ENCODE measurements at places on chromosomes 3 and 15.
A peak's percentile ranks its signal among the peaks of the same experiment; 100 is the strongest.

GRCh38 chr15:27742751-27743477, 356.2 kb downstream of the OCA2 start:
- no peak overlapping the region for H3K27ac ChIP-seq
- no peaks in the 10 kb centered on the region for H3K4me1 ChIP-seq
- no peaks in the 10 kb centered on the region for H3K27me3 ChIP-seq
- DNase-seq: no peak
- no peaks in the 10 kb centered on the region for H3K36me3 ChIP-seq
- no peak overlapping the region for H3K4me3 ChIP-seq

DNA sequence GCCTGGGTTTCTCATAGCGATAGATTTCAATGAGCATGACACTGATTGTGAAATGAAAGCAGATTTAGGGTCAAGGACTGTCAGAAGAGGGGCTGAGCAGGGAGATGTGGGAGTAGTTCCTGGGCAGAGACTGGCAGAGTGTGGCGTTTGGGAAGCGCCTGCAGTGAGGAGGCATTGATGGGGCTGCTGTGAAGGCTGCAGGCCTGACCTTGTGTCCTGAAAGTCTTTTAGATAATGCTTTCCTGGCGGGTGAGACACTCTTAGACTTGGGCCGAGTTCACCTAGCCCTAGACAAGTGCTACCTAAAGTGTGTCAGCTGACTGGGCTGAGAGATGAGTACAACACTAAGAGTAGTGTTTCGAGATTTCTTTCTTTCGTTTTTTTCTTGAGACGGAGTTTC, 20.7 kb downstream of the USP13 start:
- peak overlapping the region; percentile 77 for H3K27ac ChIP-seq
- H3K36me3 ChIP-seq: no peaks in the 10 kb centered on the region
- no peak for DNase-seq
- H3K27me3 ChIP-seq: no peaks in the 10 kb centered on the region
- peaks cover 12% of the 10 kb centered on the region for H3K4me1 ChIP-seq

- H3K36me3 ChIP-seq: no peaks in the 10 kb centered on the region
- DNase-seq: no peak
- H3K4me1 ChIP-seq: no peaks in the 10 kb centered on the region
- H3K27ac ChIP-seq: no peak overlapping the region
- no peak overlapping the region for H3K4me3 ChIP-seq
Measured at GRCh38 chr3:140078940-140079339, 144.0 kb downstream of the CLSTN2 start.

GRCh38 chr3:54251705-54252104, 129.4 kb downstream of the CACNA2D3 start:
- H3K4me3 ChIP-seq: no peak overlapping the region
- H3K36me3 ChIP-seq: no peaks in the 10 kb centered on the region
- H3K27me3 ChIP-seq: no peaks in the 10 kb centered on the region
- no peak overlapping the region for H3K27ac ChIP-seq
- no peaks in the 10 kb centered on the region for H3K4me1 ChIP-seq

DNA sequence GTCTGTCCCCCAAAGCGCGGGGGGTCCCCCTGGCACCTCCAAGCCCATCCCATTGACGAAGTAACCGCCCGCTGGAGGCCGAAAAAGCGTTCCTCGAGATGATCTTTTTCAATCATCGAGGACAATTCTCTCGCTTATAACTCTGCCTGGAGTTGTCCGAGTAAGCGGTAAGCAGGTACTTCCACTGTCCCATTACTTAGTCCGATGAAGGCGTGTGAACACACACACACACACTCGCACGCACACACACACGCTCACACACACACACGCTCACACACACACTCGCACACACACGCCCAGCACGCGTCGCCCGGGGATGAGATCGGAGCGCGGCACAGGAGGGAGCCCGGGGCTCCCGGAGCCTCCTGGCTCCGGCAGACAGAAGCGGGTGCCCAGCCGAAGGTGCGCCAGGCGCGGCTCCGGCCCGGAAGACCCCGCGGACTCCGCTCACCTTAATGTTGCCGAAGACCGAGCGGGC, 430 bp downstream of the SLCO2A1 start:
- no peaks in the 10 kb centered on the region for H3K36me3 ChIP-seq
- DNase-seq: no peak
- peak overlapping the region; percentile 68 for H3K4me3 ChIP-seq
- peaks cover 11% of the 10 kb centered on the region for H3K4me1 ChIP-seq
- no peaks in the 10 kb centered on the region for H3K27me3 ChIP-seq
- peak overlapping the region; percentile 92 for H3K27ac ChIP-seq

- peak within 1 kb of the TSS; percentile 99 for H3K27ac ChIP-seq
- peak; percentile 84 for DNase-seq
- no peaks in the 10 kb centered on the region for H3K36me3 ChIP-seq
- no peaks in the 10 kb centered on the region for H3K27me3 ChIP-seq
Measured at GRCh38 chr3:191328962-191329653, at the start of gene CCDC50. Gene CCDC50, plus strand, starts transcription at chr3:191329394. Its CDS starts 281 bp downstream, at chr3:191329675.

- H3K4me1 ChIP-seq: no peaks in the 10 kb centered on the region
- H3K36me3 ChIP-seq: no peaks in the 10 kb centered on the region
- H3K27me3 ChIP-seq: no peaks in the 10 kb centered on the region
- no peak overlapping the region for H3K27ac ChIP-seq
- DNase-seq: no peak
Measured at GRCh38 chr3:178851564-178851963, 220.0 kb downstream of the ZMAT3 start.

DNA sequence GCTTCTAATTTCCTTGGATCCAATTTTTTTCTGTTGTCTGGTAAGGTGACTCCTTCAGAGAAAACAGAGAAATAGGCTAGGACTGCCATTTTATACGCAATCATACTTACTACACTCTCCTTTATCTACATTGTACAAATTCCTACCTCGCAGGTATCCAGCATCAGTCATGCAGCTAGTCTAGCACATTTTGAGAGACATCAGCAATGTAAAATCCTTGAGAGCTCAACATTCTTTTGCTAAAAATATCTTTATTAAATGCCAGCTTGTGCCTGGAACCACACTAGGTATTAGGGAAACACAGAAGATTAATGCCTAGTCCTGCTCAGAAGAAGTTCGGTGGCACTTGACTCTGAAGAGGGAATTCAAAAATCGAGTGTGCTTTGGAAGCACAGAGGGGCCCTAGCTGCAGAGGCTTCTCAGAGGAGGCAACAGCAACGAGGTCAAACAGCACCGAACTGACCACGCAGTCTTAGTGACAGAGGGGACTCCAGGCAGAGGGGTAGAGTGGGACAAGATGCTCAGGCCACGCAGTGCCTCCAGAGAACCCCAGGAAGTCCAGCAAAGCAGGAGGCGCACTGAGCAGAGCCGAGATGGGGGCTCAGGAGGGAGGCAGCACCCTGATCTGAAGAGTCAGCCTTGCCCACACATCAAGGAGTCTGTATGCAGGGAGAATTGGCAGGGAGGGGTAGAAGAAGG, 3.5 kb downstream of the FAM174B start:
- no peak overlapping the region for H3K4me3 ChIP-seq
- H3K36me3 ChIP-seq: no peaks in the 10 kb centered on the region
- H3K4me1 ChIP-seq: peaks cover 26% of the 10 kb centered on the region
- no peak for DNase-seq
- no peaks in the 10 kb centered on the region for H3K27me3 ChIP-seq

- H3K36me3 ChIP-seq: no peaks in the 10 kb centered on the region
- H3K27me3 ChIP-seq: no peaks in the 10 kb centered on the region
- H3K4me3 ChIP-seq: no peak overlapping the region
Measured at GRCh38 chr3:187931101-187931500, 185.8 kb upstream of the BCL6 start.

DNA sequence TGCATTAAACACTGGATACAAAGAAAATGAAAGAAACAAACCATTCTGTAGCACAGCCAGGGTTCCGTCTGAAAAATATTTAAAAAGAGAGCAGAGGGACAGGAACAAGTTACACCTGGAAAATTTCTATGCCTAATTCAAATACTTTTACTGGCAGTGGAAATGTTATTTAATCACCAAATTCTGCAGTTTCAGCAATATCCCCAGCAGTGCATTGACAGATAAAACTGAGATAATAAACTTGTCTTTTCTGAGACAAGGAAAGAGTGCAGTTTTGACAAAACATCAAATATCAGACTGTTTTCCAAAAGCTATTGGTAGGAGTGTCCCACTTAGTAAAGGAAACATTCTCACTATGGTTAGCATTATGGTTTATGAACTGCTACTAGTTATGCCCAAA, 173.4 kb upstream of the FAM3D start:
- no peaks in the 10 kb centered on the region for H3K27me3 ChIP-seq
- no peak overlapping the region for H3K4me3 ChIP-seq
- H3K36me3 ChIP-seq: no peaks in the 10 kb centered on the region

DNA sequence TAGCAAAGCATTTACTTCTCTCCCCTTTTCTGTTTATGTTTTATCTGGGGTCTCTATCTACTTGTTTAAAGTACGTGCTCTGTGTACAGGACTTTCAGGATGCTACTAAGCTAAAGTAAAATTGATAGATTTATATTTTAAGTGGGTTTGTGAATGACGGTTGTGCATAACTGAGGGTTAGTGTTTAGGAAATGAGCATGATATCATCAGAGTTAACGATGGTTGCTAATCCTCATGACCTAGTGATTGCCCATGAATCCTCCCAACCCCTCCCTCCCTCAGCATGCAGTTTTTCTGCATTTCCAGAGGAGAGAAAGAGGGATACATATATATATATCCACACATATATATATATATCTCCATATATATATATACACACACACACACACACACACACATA, 957.2 kb downstream of the TUSC7 start:
- no peak overlapping the region for H3K27ac ChIP-seq
- no peaks in the 10 kb centered on the region for H3K27me3 ChIP-seq
- H3K4me1 ChIP-seq: no peaks in the 10 kb centered on the region
- DNase-seq: no peak
- H3K36me3 ChIP-seq: no peaks in the 10 kb centered on the region
- H3K4me3 ChIP-seq: no peak overlapping the region

DNA sequence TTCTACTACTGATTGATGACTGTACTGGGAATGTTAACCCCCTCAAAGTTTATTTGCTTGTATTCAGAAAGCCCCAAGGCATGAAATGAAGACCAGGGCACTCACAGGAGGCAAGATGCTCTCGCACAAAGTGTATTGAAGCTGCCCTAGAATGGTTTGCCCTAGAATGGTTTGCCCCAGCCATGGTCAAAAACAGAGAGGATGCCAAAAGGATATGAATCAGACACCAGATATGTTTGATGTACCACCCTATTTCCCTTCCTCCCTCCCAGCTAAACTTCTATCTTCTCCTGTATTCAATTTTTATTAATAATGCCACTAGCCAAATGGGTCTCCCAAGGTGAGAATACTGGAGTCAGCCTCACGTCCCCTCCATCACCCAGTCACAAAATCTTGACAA, 101.3 kb downstream of the TMCO5A start:
- H3K27me3 ChIP-seq: no peaks in the 10 kb centered on the region
- no peaks in the 10 kb centered on the region for H3K4me1 ChIP-seq
- no peak overlapping the region for H3K4me3 ChIP-seq
- no peaks in the 10 kb centered on the region for H3K36me3 ChIP-seq
- no peak overlapping the region for H3K27ac ChIP-seq

DNA sequence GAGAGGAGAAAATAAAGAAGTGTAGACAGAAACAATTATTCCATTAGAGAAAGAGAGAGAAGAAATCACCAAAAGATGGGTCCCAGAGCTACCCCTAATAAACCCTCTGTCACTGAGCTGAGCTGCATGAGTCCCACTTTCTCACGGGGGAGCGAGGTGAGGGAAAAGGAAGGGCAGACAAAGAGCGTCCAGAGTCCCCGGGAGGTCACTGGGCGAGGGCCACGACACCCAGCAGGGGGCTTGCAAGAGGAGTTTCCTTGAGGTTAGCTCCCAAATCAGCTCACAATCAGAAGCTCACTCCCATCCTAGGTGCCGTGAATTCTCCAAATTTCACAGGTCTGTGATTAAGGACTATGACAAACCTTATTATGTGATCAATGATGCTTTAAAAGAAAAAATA, 62.3 kb downstream of the XXYLT1 start:
- peak overlapping the region; percentile 74 for H3K27ac ChIP-seq
- DNase-seq: no peak
- peaks cover 40% of the 10 kb centered on the region for H3K4me1 ChIP-seq
- no peaks in the 10 kb centered on the region for H3K27me3 ChIP-seq
- no peaks in the 10 kb centered on the region for H3K36me3 ChIP-seq

DNA sequence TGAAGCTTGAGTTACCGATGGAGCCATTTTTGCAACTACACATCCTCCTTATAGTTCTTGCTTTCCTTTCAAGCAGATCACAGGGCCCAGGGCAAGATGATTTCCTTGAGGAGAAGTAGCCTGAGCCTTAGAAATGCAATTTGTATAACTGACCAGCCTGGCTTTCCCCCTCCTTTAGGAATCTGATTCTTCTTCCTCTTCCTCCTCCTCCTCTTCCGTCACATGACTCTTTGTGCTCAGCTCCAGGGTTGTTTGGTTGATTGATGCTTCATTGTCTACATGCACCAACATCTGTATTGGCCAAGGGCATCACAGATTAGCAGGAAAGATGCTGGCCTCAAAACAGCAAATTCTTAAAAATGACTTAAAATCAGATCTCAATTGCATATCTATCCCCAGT, 3.3 kb downstream of the SNAPC5 start:
- no peak overlapping the region for H3K27ac ChIP-seq
- H3K27me3 ChIP-seq: no peaks in the 10 kb centered on the region
- H3K4me1 ChIP-seq: peaks cover 39% of the 10 kb centered on the region
- no peak for DNase-seq

DNA sequence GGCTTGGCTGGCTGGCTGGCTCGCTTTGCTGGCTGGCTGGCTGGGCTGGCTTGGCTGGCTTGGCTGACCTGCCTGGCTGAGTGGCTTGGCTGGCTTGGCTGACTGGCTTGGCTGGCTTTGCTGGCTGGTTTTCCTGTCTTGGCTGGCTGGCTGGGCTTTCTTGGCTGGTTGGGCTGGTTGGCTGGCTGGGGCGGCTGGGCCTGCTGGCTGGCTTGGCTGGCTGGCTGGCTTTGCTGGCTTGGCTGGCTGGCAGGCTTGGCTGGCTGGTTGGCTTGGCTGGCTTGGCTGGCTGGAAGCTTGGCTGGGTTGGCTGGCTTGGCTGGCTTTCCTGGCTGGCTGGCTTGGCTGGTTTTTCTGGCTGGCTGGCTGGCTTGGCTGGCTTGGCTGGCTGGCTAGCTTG, 435.6 kb downstream of the GOLGA6L6 start:
- no peaks in the 10 kb centered on the region for H3K4me1 ChIP-seq
- no peaks in the 10 kb centered on the region for H3K27me3 ChIP-seq
- H3K4me3 ChIP-seq: no peak overlapping the region
- no peaks in the 10 kb centered on the region for H3K36me3 ChIP-seq
- DNase-seq: peak; percentile 85

- no peak overlapping the region for H3K27ac ChIP-seq
- H3K4me3 ChIP-seq: no peak overlapping the region
- no peaks in the 10 kb centered on the region for H3K27me3 ChIP-seq
Measured at GRCh38 chr3:127535901-127536829, 54.4 kb downstream of the TPRA1 start.

- H3K4me3 ChIP-seq: no peak within 1 kb of the TSS
- H3K4me1 ChIP-seq: no peaks in the 10 kb centered on the region
- H3K36me3 ChIP-seq: no peaks in the 10 kb centered on the region
- no peaks in the 10 kb centered on the region for H3K27me3 ChIP-seq
- no peak for DNase-seq
Measured at GRCh38 chr15:48120745-48121144, at the start of gene SLC24A5. Gene SLC24A5, plus strand, starts transcription at chr15:48120990. Its CDS starts 55 bp downstream, at chr15:48121045.

GRCh38 chr3:42085641-42086376, 5.3 kb upstream of the TRAK1 start:
- no peaks in the 10 kb centered on the region for H3K27me3 ChIP-seq
- peaks cover 18% of the 10 kb centered on the region for H3K36me3 ChIP-seq
- no peak overlapping the region for H3K4me3 ChIP-seq
- no peak for DNase-seq
- H3K27ac ChIP-seq: no peak overlapping the region

GRCh38 chr3:100045696-100046095, 68.6 kb downstream of the FILIP1L start:
- H3K4me3 ChIP-seq: no peak overlapping the region
- H3K4me1 ChIP-seq: peaks cover 31% of the 10 kb centered on the region
- H3K27me3 ChIP-seq: no peaks in the 10 kb centered on the region

GRCh38 chr3:137647179-137647578, 116.9 kb upstream of the SOX14 start:
- no peak overlapping the region for H3K27ac ChIP-seq
- no peak for DNase-seq
- H3K27me3 ChIP-seq: no peaks in the 10 kb centered on the region
- H3K4me3 ChIP-seq: no peak overlapping the region
- H3K36me3 ChIP-seq: no peaks in the 10 kb centered on the region

All from upper lobe of left lung (tissue), 6 donors.